Stimulated activated CD4-positive, alpha-beta T cell treated with anti-CD3 and anti-CD28 coated beads, Interleukin-15, amount 100 ng/mL, for 1 hour (primary cell): ENCODE measurements at places on chromosomes 6 and 20.

DNA sequence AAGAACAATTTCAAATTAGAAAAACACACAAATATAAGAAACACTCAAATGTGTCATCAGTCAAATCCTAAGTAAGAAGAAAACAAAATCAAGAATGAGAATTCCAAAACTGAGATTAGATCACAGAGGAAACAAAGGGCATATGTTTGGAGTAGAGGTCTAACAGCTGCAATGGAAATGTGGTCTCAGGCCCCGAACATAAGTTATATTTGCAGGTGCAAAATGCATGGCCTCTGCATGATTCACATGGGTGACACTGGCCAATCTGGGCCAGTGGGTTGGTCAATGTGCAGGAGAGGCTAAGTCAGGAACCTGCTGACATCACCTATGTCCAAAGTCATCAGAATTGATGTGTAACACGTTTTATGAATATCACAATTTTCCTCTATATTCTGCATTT is 108.5 kb upstream of the MAP7 start:
- DNase-seq = no peak

DNA sequence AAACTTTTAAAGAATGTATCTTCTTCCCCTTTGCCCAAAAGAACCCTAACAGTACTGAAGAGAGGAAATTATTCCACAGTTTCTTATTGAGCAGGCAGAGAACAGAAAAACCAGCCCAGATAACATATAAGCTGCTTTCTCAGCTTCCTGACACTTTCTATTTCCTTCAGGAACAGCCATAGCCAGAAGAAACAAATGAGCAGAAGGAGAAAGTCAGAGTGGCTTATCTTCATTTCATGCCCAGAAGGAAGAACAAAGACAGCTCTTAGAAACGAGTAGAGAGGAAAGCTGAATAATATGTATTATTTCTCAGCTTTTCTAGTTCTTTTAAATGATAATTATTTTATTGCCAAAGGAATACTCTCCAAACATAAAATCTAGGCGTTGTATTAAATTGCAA is 793.7 kb downstream of the GRIK2 start:
- DNase-seq = no peak

DNA sequence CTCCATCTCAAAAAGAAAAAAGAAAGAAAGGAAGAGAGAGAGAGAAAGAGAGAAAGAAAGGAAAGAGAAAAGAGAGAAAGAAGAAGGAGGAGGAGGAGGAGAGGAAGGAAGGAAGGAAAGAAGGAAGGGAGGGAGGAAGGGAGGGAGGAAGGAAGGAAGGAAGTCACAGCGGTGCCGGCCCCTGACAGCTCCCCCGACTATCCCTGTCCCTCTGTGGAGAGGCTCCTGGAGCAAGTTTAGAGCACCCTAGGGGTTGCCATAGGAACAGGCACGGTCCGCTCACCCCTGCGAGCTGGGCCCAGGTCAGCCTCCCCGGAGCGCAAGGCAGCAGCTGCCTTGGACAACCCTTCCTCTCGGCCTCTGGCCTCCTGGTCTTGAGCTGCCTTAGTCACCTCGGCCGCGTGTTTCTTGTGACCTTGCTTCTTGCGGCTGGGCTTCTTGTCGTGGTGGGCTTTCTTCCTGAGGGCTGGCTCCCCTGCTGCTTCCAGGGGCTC is 6.8 kb downstream of the BNIP5 start:
- DNase-seq = no peak

DNA sequence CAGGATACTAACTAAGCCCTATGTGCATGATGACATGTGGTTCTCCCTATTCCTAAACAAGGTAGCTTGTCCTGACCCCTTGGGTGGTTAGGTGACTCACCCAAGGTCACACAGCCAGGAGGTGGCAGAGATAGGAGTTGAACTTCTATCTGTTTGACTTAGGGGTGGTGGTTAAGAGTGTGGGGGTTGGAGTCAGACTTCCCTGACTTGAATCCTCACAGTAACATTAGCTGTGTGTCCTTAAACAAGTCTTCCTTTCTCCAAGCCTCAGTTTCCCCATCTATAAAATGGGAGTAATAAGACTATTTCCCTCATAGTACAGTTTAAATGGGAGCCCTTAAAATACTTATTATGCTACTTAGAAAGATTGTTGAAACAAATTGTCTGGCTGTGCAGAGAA is 21.9 kb downstream of the SLC12A5 start:
- no peak for DNase-seq

- DNase-seq = no peak
Observed at GRCh38 chr20:3183896-3184612, 10.7 kb upstream of the LZTS3 start.
